ENCODE measurements at places on chromosomes 7 and 10.
A peak's percentile ranks its signal among the peaks of the same experiment; 100 is the strongest.

GRCh38 chr7:114652041-114652440, 237.4 kb downstream of the FOXP2 start:
- ATAC-seq, result no peak

DNA sequence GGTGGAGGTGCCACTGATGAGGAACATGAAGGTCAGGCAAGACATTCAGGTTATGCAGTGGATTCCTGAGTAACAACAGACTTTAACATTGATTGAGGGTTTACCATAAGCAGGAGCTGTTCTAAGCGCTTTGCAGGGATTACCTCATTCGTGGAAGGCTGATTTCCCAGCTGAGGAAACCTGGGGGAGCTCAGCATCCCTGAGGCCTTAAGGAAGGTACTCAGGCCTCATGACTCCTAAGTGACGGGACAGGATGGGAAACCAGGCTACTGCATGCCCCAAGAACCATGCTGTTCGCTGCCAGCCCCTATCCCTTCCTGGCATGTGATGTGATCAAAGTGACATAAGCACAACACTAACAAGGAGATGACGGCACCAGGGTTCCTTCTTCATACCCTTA, 143.6 kb upstream of the NFE2L3 start:
- no peak for ATAC-seq

DNA sequence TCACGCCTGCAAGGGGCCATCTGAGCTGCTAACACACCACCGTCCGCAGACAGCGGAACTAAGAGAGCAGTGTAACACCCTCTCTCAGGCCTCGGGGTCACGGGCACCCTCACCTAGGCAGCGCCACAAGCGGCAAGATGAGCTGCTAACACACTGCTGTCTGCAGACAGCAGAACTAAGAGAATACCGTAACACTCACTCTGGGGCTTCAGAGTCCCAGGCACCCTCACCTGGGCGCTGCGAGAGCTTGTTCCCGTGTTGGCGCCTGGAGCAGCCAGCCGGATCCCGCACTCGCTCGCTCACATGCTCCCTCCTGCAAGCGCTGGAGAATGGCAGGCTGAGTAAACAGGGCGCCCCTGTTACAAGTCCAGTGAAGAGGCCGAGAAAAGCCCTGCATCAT, 160.2 kb downstream of the SRPK2 start:
- no peak for ATAC-seq

DNA sequence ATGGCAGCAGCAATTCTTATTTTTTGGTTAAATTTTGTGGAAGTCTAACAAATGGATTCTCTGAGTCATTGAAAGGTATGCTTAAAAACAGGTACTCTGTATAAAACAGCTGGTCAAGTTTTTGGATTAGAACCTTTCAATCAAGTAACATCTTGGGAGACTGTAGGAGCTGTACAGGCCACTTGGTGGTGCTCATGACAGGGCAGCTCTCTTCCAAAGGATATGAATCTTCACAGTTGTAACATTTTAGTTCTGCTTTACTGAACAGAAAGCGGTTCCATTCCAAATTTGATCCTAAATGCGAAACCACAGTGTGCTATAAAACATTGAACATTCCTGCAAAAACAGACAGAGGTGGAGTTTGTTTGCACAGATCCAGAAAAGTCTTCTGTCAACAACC, 44.5 kb upstream of the AGR3 start:
- ATAC-seq, result peak; percentile 67

DNA sequence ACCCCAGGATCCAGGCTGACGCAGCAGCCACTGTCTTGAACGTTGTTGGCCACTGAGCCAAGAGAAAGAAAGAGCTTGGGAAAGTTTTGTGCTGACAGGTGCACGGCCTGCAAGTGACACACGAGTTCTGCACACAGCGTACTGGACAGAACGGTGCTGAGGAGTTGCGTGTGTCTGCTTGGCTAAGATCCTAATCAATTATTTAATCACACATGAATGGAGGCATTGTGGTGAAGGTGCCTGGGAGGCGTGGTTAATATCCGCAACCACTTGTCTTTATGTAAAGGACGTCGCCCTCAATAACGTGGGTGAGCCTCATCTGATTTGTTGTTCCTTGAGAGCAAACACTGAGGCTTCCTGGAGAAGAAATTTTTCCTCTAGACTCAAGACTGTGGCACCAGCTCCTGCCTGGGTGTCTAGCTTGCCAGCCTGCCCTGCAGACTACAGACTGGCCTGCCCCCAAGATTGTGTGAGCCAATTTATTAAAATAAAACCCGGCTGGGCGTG, 16.6 kb upstream of the GNA12 start:
- ATAC-seq, result no peak

DNA sequence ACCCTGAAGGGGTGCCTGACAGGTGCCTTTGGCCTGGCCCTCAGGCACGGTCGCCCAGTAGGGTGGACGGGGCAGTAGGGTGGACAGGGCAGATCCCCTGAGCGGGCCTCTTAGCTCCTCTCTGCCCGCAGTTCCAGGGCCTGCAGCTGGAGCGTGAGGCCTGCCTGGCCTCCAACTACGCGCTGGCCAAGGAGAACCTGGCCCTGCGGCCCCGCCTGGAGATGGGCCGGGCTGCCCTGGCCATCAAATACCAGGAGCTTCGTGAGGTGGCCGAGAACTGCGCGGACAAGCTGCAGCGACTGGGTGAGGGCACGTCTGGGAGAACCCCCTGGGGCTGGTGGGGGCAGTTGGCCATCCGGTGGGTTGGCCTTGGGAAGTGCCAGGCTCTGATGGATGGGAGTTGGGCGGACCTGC, 1.7 kb downstream of the VPS37D start:
- no peak for ATAC-seq

DNA sequence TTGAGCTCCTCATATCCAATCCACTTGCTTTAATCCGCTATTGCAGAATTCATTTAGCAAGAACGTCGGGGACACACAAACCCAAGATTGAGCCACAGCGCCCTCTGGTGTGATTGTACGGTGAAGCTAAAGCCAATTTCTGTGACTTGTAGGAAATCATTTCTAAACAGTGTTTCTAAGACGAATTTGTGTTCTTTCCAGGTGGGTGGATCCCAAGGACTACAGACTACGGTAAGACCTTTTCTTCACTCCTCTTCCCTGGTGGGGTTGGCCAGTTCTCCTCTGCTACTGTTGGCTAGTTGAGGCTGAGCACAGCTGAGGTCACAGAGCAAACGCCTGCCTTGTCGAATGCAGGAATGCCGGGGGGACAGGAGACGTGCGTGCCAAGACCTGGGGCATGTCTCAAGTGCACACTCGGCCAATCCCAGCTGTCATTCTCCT, 5.2 kb downstream of the DMBT1 start:
- ATAC-seq, result peak; percentile 85

- no peak for ATAC-seq
These were observed 1.4 kb downstream of the MYO1G start for GRCh38 chr7:44977304-44977958.

DNA sequence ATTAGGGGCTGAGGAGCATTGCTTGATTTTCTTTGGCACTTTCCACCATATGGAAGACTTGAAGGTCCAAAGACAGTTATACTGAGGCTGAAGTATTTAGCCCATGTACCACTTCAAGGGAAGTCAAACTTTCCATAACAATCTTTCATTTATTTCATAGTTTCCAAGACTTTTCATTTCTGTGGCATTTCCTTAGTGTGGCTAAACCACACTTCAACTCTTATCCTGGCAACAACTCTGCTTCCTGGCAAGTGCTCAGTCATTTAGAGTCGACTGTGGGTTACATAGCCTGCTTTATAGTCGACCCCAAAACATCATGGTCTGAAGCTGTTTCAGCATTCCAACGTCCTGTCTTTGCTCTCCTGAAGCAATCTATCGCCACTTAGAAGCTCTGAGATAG, 343.0 kb upstream of the SEMA3D start:
- ATAC-seq, result peak; percentile 67

DNA sequence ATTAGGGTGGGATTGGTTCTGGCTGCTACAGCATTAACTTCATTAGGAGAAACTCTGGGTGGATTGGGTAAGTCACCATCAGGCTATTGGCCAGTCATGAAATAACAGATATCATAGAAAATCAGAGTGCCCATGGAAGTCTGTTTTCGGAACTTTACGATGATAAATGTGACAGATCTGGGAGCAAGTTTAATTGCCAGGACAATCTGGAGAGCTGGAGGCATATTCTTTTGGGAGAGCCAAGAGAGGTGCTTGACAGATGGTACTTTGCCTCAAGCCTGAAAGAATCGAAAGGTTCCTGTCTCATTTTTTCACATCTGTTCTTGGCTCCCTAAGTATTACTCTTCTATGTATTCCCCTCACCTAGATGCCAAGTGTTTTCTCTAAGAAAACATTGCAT, 369.9 kb downstream of the CNTNAP2 start:
- no peak for ATAC-seq

DNA sequence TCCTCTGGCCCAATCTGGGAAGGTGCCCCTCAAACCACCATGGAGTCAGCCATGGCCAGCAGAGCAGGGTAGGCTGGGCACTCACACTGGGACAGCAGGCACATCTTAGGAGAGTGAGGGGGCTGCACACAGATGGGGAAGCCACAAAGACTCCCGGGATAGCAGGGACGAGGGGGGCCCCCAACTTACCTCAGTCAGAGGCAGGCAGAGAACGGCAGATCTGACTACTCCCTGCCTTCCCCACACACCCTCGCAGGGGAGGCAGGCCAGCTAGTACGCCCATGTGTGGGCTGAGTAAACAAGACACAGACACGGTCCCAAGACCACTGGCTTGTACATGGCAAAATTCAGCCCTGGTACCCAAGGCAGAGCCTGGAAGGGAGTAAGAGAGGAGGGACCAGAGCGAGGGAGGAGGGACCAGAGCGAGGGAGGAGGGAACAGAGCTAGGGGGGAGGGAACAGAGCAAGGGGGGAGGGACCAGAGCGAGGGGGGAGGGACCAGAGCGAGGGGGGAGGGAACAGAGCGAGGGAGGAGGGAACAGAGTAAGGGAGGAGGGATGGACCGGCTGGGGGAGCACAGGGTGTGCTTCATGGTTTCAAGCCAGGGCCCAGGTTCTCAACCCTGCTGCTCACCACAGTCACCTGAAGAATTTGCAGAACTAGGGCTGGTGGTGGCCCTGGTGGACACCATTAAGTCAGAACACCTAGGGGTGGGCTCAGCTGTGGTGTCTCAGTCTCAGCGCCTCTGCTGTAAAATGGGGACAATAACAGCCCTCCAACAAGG, 73.8 kb downstream of the RGS10 start:
- no peak for ATAC-seq

DNA sequence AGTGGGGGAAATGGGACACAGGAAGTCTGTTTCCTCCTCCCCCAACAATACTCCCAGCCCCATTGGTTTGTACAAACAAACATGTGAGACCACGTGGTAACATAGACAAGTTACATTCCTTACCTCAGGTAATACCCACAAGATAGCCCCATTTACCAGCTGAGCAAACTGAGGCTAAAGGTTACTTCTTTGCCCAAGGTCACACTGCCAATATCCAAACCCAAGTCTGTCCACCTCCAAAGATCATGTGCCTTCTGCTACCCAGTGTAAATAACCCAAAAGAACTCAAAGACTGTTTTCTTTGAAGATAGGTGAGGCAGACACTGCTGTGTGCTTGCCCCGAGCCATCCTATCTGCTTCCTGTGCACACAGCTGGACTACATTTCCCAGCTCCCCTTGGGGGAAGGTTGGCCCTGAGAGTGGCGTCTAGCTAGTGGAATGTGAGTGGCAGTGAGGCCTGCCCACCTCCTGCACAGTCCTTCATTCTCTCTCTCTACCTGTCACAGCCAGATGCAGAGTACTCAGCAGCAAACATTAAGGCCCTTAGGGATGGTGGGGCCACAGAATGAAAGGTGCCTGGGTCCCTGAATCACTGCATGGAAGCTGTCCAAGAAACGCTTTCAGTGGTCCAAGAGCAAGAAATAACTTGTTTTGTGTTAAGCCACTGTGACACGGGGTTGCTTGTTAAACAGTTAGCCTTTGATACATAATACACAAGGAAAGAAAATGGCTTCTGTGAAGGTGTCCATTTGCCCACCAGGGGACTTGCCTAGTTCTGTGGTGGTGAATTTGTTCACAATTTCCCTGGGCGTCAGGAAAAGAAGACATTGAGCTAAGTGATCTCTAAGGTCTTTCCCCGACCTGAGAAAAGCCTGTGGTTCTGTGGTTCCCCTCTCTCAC, 257.7 kb upstream of the NFE2L3 start:
- peak; percentile 22 for ATAC-seq

DNA sequence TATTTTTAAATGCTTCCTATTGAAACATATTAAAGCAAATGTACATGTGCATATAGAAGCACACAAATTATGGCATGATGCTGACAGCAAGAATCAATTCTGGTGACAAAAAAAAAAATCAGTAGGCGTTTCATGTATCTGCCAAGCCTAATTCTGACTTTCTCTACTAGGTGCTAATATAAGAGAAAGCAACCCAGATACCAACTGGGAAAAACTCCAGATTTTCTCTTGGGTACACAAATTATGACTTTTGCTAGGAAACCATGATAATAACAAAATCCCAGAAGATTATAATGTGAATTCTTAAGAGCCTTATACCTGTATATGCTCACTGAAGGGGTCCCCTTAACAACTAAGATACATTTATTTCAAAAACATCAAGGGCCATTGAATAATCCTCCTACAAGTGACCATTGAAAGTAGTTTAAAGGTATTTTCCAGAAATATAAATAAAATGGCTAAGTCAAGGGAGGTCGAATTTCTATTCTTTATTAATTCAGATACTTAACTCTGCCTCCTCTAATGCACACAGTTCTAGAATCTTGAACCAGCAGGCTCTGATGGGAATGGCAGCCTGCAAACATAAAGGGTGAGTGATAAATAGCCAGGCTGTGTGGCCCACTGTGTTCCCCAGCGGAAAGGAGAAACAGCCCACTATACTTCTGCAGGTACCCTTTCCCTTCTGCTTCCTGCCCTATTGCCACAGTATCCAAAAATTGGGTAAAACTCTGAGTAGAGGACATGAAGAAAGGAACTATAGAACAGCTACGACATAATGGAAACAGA, 84.5 kb downstream of the DGKB start:
- no peak for ATAC-seq

- no peak for ATAC-seq
These were observed 21.3 kb upstream of the EVX1 start for GRCh38 chr7:27221201-27221797.

- ATAC-seq, result no peak
These were observed 115.6 kb downstream of the FANK1 start for GRCh38 chr10:126011995-126012394.

- ATAC-seq, result no peak
These were observed 76.1 kb downstream of the ZNF277 start for GRCh38 chr7:112282476-112283188.

DNA sequence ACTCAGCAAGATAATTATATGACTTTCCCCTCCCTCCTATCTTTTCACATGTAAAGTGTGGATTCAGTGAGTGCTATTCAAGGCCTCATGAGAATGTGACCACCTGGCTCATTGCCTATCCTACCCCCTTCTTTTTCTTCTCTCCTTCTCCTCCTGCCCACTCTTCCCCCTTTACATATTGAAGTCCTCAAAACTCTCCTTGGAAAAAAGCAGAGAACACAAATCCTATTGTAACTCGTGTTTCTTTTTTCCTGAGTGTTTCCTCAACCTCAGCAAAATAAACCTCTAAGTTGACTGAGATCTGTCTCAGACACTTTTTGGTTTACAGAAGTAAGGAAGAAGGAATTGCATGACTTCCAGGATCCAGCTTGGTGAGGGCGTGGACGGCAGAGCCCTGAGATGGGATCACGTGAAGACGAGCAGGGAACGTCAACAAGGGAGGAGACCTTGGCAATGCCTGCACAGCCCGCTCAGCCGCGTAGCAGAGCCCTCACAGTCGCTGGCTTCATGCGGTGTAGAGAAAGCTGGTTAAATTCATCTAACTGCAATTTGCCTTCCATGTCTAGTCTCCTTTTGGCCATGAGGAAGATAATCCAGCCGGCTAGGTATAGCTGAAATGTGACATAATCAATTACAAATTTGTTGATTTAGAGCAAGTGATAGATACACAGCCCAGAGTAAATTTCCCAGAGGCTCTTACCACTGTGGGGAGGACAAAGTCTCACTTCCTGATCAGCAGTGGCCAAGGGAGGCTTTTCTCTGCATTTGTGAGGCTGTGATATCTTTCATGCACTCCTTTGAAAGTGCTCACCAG, 75.7 kb downstream of the LYZL2 start:
- ATAC-seq, result no peak
